ENCODE measurements at places on chromosomes 7 and 10.

GRCh38 chr7:120547605-120548004 lies 274.6 kb downstream of the KCND2 start:
- DNase-seq = no peak

DNA sequence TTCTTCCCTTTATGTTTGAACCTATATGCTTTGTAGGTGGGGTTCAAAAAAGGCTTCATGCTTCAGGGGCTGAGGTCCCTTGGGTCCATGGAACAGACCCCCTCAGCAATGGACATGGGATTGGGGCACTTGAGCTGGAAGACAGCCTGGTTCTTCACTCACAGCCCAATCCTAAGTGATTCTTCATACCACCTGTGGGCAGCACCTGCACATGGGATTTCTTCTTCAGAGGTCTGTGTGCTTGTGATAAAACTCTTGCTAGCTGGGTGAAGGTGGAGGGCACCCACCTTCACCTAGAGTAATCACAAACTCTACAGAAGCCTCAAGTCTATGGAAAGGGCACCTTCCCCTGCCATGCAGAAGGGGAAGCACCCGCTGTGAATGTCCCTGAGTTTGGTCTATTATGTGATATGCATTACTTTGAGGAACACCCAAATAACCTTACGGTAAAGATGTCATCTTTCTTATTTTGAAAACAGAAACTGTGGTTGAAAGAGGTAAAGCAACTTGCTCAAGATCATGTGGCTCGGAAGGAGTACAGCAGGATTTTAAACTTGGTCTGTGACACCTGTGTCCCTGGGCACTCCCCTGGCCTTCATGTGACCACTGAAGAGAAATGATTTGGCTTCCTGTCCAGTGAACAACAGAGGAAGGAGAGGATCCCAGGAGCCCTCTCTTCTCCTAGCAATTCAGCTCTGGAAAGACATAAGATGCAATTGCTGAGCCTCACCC lies 469.5 kb upstream of the ZMIZ1 start:
- DNase-seq = no peak

- DNase-seq = no peak
Observed at GRCh38 chr10:80539421-80540031, 1.8 kb downstream of the SH2D4B start.

DNA sequence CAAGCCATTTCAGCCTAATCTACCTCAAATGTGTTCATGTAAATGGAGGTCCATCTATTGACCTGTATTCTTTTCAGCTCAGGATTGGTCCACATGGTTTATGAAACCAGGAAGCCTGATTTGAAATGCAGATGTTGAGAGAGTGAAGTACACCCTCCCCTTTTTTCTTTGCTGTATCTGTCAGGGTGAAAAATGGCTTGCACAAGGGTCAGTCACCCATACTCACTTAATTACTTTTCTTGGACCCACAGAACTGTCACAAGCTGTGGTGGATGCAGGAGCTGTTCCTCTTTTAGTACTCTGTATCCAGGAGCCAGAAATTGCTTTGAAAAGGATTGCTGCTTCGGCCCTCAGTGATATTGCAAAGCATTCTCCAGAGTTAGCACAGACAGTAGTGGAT lies 41.2 kb downstream of the SPAG6 start:
- no peak for DNase-seq

Data from HS-5 (cell line).